ENCODE measurements at places on chromosomes 5 and 9. TPM values are rescaled to one million over a fixed set of nuclear protein-coding genes. Genes with fewer than 3 reads are reported as not detected.

DNA sequence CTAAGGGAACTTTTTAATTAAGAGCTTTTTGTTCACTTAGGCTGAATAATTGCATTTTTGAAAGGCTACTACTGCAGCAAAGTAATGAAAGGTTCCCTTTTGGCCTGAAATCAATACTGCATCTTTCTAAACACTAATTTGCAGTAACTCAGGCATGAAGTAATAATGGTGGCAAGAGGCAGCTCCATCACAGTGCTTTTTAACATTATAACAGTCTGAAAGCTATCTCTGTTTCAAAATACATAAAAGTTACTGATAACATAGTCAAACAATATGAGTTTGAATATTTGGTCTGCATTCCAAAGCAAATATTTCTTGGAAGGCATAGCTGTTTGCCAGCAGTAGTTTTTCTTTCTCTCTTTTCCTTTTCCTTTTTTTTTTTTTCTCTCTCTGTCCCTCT lies 113.4 kb downstream of the FBN2 start:
- DNase-seq, result no peak

- DNase-seq, result no peak
Observed at GRCh38 chr5:32942225-32942989, 231.3 kb downstream of the NPR3 start.

DNA sequence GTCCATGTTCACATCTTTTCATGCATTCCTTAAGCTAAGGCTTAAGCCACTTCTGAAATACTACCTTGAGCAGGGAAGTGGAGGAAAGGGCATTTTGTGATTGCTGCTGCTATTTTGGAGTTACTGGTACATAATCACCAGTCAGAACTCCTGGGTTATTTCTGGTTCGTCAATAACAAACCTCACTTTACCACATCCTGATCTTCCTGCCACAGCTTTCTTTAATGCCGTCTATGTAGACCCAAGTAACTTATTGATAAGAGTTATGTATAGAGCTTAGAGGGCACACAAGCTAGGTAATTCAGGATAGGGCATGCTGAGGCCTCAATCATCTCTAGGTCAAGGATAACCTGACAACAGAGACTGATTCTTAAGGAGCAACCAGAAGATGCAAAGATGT lies 120.7 kb downstream of the DOCK8 start:
- no peak for DNase-seq

- DNase-seq, result peak; percentile 36
Observed at GRCh38 chr5:776862-777711, 7.4 kb downstream of the ZDHHC11B start.

DNA sequence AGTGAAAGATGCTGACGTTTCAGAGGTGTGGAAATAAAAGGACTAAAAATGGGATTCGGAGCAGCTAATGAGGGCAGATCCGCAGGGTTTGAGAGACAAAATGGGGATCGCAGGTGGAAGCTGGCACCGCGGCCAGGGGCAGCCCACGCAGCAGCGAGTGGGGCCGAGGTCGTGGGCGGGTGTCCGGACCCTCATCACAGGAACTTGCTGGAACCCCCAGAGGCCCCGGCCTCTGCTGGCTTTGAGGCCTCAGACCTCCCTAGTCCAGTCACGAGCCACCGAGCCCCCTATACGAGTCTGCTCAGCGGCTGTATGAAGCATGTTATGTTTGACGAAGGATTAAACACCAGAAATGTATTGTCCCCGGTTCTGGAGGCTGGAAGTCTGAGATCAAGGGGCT lies 45.8 kb upstream of the FCN1 start:
- no peak for DNase-seq

GRCh38 chr5:168947212-168947868 lies 353.6 kb downstream of the SLIT3 start:
- DNase-seq, result peak; percentile 58

GRCh38 chr9:85036496-85036895 lies 367.0 kb downstream of the NTRK2 start:
- DNase-seq, result no peak

- no peak for DNase-seq
Observed at GRCh38 chr9:69622676-69623075, 49.5 kb downstream of the APBA1 start.

DNA sequence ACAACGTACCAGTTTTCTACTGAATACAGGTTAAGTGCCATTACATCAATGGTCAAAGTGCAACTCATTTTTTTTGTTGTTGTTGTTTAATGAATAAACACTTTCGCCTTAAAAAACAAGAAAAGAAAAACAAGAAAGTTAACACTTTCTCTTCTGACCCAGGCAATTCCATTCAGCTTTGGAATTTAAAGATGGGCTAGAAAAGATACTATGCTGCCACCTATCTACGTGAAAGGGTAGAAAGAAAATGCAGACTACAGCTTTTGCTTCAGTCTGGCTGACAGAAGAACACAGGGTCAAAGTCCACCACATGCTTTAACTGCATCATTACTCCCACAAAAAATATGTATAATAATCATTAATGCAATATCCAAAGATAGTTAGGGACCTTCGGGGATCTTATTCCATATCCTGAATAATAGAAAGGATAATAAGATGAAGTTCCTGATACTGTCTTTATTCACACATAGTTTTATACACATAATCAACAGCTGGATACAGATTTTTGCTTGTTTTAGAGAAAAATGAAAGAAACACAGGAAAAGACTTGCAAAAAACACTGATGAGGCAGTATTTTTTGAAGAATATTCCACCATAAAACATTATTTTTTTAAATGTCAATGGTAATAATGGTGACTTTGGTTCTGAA lies 40.4 kb downstream of the ZDHHC21 start:
- peak; percentile 43 for DNase-seq

SYNPO gene
- total RNA-seq, result 36.6 TPM

ZNF883 gene
- 3.8 TPM for total RNA-seq

ZDHHC11 gene
- total RNA-seq, result 25.2 TPM

COX7C gene
- 404 TPM for total RNA-seq

C8G gene
- total RNA-seq, result 1.4 TPM

GFI1B gene
- total RNA-seq, result 0.51 TPM

Data from tongue (tissue), 3 donors.